ENCODE measurements at places on chromosomes 5 and 9.

DNA sequence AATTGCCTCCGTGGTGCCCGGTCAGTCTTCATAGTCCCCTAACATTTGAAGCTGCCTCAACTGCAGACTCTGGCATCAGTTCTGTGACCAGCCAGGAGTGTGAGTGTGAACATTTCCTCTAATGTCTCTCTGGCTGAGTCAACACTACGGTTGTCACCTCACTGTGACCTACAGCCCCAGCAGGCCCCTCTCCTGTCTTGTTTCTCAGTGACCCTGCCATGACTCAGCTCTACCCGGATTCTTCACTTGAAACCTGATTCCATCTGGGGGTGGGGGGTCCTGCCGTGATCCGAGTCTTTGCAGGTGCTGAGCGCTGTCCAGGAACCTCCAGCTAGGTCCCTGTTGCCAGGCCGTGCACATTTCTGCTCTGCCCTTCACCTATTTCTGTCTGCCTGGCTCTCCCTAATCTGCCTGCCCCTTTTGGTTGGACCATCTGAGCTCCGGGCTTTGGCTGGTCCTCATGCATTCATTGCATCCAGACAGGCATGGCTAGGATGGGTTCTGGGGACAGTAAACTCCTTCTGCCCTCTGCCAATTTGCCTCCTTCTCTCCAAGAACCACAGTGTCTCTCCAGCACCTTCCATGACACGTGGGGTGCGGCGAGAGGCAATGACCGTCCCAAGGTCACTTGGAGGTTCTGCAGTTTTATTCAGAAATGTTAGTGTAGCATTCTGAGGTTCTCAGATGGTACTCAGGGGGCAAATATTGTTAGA is 24.2 kb downstream of the STC2 start:
- DNase-seq, result no peak

GRCh38 chr9:6007770-6008168 is 7.7 kb downstream of the RANBP6 start:
- peak; percentile 54 for DNase-seq

GRCh38 chr5:36161361-36161760 is 9.4 kb downstream of the SKP2 start:
- no peak for DNase-seq

DNA sequence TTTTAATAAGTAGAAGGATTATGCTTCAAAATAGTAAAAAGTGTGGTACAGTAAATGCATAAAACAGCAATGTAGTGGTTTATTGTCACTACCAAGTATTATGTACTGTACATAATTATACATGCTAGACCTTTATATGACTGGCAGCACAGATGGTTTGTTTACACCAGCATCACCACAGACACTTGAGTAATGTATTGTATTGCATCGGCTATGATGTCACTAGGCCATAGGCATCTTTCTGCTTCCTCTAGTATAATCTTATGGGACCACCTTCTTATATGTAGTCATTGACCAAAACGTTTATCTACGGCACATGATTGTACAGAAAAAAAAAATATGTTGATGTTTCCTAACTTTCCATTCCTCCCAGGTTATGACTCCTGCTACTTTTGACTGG is 31.9 kb upstream of the SSBP2 start:
- no peak for DNase-seq

DNA sequence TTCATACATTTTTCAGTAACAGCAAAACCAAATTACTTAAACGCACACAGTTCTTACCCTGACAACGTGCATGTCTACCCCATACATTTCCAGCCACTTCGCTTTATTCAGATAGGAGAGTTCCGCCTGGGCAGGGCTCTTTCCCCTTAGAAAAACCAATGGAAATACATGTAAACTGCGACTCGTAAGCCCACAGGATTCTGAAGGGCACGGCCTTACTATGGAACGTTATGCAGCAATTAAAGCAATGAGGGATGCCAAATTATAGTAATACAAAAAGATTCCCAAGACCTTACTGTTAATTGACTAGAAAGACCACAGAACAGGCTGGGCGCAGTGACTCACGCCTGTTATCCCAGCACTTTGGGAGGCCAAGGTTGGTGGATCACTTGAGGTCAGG is 64.5 kb downstream of the EPB41L4B start:
- no peak for DNase-seq

- DNase-seq, result no peak
These were observed 127.2 kb upstream of the ZNF366 start for GRCh38 chr5:72634444-72634843.

DNA sequence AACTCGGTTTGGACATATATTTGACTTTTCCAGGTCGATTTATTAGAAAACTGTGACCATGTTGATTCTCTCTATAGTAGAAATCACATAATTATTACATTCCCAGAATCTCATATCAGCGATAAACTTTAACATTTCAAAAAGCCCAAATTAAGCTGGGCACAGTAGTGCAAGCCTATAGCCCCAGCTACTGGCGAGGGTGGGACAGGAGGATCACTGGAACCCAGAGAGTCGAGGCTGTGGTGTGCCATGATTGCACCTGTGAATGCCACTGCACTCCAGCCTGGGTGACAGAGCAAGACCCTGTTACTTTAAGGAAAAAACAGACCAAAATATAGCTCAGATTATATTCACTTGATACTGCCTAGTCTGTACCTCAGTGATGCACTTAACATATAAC is 128.9 kb downstream of the CPLANE1 start:
- DNase-seq, result no peak

DNA sequence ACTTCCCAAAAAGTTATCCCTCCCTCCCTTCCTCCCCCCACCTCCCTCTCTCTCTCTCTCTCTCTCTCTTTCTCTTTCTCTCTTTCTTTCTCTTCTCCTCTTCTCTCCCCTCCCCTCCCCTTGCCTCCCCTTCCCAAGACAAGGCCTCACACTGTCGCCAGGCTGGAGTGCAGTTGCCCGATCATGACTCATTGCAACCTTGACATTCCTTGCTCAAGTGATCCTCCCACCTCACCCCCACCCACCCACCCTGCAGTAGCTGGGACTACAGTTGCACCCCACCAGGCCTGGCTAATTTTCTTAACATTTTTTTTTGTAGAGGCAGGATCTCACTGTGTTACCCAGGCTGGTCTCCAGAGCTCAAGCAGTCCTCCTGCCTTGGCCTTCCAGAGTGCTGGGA is 32.8 kb downstream of the VPS13A start:
- no peak for DNase-seq

- DNase-seq, result no peak
These were observed 137.6 kb downstream of the MRPL36 start for GRCh38 chr5:1661831-1662558.

DNA sequence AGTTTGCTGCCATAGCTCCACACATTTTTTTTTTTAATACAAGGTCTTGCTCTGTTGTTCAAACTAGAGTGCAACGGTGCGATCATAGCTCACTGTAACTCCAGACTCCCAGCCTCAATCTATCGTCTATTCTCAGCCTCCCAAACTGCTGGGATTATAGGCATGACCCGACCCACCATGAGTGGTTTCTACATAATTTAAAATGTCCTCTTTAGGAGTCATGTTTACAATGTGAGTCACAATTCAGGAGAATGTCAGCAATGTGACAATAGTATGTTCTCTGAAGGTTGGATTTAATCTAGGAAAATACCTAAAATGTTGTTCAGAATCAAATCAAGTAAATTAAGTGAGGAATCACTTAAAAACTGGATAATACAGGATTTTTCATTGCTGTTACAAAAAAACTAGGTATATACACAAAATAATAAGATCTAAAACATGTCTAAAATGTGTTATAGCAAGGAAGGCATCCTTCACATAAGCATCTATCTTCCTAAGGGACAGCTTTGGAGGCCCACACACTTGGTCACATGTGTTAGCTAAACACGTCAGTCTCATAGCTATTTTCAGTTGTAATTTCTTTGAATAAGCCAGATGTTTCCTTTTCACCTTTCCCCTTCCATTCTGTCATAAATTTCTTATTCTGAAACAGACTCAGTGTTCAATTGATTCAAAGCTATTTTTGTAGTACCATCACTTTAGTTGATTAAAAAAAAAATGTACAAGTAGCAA is 30.0 kb upstream of the ELAVL2 start:
- DNase-seq, result no peak

GRCh38 chr5:87122151-87122977 is 145.3 kb upstream of the RASA1 start:
- DNase-seq, result no peak

DNA sequence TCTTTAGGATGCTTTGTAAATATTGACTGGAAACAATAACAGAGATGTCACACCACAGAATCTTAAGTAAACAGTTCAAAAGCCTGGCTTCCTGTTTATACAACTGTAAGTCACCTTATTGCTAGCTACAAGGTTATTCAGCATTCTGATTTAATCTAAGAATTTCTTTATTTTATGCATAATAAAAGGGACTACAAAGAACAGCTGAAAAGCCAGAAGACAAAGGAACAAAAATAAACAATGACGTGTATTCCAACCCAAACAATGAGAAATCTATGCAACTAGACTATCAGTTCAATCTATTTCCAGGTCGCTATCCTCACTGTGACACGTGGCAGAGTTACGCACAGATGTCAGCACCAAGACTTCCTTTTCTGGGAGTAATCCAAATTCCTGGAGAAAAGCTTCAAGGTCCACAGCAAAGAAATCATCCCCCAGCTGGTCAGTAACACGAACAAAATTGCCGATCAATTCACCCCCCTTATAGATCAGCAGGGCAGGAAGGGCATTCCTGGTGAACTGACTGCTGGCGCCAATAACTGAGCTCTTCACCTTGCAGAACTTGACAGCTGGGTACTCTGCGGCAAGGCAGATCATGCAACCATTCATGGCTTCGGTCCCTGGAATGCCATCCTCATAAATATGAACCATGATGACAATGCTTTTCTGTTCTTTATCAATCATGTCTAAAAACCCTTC is 8.4 kb downstream of the PDCL start:
- DNase-seq, result no peak

Data from stimulated activated CD8-positive, alpha-beta memory T cell treated with anti-CD3 and anti-CD28 coated beads, Interleukin-15, amount 100 ng/mL, for 1 hour (primary cell).